ENCODE measurements at places on chromosomes 1 and 21.

GRCh38 chr1:75265792-75266191 is 131.6 kb downstream of the LHX8 start:
- DNase-seq = no peak

DNA sequence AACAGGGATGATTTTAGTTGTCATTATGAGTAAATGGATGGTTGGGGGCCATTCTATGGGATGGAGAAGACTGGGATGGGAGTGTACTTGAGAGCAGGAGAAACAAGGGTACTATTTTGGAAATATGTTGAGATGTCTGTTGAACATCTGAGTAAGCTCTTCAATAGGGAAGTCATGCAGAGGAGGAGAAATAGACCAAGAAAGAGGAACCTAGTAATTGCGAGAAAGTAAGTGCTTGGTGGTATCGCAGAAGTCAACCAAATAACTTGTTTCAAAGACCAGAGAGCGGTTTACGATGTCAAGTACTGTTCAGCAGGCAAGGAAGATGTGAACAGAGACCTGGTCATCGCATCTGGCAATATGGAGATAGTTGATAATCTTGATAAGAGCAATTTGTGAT is 22.4 kb upstream of the CHRM3 start:
- no peak for DNase-seq

DNA sequence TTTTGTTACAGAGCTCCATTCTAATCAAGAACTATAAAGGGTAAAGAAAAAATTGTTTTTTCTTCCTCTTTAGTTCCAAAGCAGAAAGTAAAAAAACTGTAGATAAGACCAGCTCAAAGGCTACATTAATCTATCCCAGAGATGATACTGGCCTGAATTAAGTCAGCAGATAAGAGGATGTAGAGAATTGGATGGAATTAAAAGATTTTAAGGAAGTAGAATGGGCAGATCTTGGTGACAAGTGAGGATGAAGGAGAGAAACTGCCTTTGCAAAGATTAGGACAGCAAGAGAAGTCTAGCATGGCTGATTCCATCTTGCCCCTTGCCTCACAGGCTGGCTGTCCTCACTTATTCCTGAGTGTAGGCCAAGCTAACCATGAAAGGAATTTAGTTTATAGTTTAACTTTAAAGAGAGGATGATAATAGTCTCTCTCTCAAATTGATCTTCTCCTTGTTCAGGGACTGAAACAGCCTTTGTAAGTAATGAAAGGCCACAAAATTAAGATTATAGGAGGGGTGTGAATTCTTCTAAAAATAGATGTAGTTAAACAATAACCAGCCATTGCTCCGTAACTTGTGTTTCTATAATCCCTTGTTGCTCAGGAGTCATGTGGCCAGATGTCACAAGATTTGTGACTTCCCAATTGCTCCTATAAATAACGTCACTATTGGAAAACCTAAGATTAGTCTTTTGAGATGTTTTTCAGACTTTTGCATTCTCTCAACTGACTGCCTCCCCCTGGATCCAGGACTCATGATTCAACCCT is 265.0 kb upstream of the USP24 start:
- no peak for DNase-seq

DNA sequence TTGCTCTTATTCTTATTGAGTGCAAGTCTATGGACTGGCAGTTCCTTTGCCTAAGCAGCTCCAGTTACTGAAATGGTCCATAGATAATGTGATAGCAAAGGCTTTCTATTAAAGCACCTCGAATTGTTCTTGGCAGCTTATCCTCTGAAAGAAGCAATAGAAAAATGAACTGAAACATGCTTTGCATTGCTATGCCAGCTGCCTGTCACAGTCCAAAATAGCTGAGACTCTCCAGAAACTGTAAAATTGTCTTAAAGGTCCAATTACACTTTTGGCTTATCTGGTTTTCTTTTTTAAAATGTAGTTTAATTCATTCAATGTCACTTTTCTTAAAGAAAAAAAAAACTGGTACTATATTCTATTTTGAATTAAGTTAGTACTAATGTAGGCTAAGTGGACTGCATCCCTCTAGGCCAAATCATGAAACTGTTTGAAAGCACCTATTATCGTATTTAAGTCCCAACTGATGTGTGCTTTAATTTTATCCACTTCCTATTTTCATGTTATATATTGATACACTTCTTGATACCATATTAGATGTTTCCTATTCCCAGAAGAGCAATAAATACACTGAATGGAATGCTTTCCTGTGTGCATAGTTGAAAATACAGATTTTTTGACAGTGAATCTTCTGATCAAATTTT is 208.0 kb upstream of the DEPDC1 start:
- no peak for DNase-seq

GRCh38 chr1:208631506-208631905 is 387.3 kb upstream of the PLXNA2 start:
- DNase-seq = no peak

GRCh38 chr21:30838536-30838935 is 9.0 kb upstream of the KRTAP7-1 start:
- no peak for DNase-seq

GRCh38 chr1:47415728-47416318 is at the start of gene FOXE3:
FOXE3 (plus strand) TSS chr1:47416285; CDS start chr1:47416316, 31 bp downstream.
- no peak for DNase-seq

GRCh38 chr1:78760858-78761257 is 111.2 kb downstream of the IFI44 start:
- no peak for DNase-seq

DNA sequence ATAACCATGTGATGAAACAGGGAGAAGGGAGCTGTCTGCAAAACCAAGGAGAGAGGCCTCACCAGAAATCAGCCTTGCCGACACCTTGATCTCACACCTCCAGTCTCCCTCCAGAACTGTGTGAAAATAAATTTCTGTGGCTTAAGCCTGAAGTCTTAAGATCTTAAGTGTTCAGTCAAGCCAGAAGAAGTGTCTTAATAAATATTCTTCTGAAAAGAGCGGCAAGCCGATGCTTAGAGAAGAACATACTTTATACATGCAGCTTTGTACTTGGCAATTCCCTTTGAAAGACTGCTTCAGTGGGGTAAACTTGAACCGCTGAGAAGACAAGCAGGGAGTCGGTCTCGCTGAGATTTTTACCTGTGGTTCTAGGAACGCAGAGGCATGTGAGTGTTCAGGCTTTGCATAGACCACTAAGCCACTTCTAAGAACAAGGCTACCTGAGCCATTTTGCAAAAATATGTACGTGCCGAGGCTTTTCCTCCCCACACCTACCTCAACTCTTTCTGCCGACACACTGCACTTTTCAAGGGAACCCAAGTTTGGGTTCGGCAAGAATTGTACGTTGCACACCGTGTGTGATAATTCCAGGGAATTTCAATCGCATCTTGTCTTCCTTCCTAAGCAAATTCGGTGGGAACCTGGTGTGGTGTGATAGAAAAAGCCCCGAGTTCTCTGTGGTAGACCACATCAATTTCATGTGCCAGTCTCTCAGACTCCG is 3.4 kb downstream of the RUNX1 start:
- no peak for DNase-seq

Measured in activated gamma-delta T cell (primary cell).